ENCODE measurements at places on chromosomes 16 and 17. TPM values are rescaled to one million over a fixed set of nuclear protein-coding genes. Genes with fewer than 3 reads are reported as not detected.

GLP2R gene
- 0.08 TPM for total RNA-seq

GSG1L gene
- total RNA-seq: 0.08 TPM

SCNN1G gene
- 3.4 TPM for total RNA-seq

CCR7 gene
- 0.44 TPM for total RNA-seq

GALR2 gene
- 0.41 TPM for total RNA-seq

CCL1 gene
- not detected for total RNA-seq

ITGB3 gene
- 17.6 TPM for total RNA-seq

NHLRC4 gene
- total RNA-seq: 4.0 TPM

NOG gene
- 9.2 TPM for total RNA-seq

FBXL16 gene
- total RNA-seq: 28.0 TPM

FAM20A gene
- 0.44 TPM for total RNA-seq

FLOT2 gene
- total RNA-seq: 110 TPM

GAS2L2 gene
- total RNA-seq: not detected

CA7 gene
- not detected for total RNA-seq

SPNS3 gene
- total RNA-seq: 0.10 TPM

TP53TG3F gene
- 0.54 TPM for total RNA-seq

SOX15 gene
- 0.33 TPM for total RNA-seq

PPP1R27 gene
- total RNA-seq: not detected

P2RX1 gene
- total RNA-seq: not detected

PNPO gene
- 20.1 TPM for total RNA-seq

HOXB2 gene
- total RNA-seq: 70.1 TPM

FBXW10B gene
- 0.54 TPM for total RNA-seq

HLF gene
- 0.13 TPM for total RNA-seq

SMARCD2 gene
- 59.4 TPM for total RNA-seq

PPM1E gene
- 2.9 TPM for total RNA-seq

RHBDF1 gene
- 41.7 TPM for total RNA-seq

PRKCB gene
- 0.41 TPM for total RNA-seq

CD300E gene
- total RNA-seq: not detected

ABCA9 gene
- total RNA-seq: 0.05 TPM

Measured in Panc1 (cell line).